ENCODE measurements at places on chromosomes 3 and 15.

DNA sequence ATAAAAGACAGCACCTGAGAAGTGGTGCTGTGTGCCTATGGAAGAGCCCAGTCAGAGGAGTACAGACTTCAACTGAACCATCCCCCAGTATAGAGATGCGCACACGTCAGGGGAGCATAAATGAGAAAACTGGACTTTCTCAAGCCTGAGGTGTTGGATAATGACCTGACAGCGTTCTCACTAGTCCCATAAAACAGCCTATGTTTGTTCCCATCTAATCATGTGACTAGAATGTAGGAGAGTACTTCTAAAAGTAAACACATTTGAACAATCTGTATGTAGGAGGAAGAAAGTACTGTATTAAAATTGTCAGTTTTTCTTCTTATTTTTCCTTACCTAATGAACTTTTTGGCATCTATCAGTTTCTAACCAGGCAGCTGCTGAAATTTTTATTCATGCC lies 498.9 kb downstream of the CNTN4 start:
- DNase-seq, result no peak

GRCh38 chr15:99511531-99511865 lies 54.3 kb upstream of the MEF2A start:
- DNase-seq, result peak; percentile 30

DNA sequence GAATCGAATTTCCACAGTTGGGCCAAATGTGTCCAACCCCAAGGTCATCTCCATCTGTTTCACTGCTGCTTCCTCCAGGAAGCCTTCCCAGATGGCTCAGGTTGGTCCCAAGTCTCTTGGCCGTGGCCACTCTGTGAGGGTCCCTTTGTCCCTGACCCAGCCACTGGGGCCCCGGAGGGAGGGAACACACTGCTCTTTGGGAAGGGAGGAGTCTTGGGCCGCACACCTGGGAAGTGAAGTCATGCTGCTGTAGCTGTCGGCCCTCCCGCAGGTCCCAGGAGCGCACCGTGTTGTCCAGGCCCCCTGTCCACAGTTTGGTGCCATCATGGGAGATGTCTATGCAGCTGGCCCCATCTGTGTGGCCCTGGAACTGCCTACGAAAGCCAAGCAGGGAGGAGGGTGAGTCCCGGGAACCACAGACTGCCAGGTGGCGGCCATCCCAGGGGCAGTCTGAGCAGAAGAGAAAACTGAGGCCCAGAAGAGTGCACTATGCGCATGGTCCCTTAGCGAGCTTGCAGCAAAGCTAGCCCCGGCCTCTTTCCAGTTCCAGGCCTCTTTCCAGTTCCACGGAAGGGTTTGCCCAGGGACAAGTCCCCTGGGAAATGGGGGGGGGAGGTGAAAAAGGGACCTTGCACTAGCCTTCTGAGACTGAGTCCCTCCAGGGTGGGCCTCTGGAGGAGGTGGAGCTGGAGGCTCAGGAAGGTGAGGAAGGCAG lies 44.6 kb downstream of the TLE3 start:
- DNase-seq, result no peak

GRCh38 chr15:60513676-60514075 lies 34.7 kb upstream of the ICE2 start:
- no peak for DNase-seq

- no peak for DNase-seq
Measured at GRCh38 chr3:54900838-54901591, 26.8 kb downstream of the LRTM1 start.

DNA sequence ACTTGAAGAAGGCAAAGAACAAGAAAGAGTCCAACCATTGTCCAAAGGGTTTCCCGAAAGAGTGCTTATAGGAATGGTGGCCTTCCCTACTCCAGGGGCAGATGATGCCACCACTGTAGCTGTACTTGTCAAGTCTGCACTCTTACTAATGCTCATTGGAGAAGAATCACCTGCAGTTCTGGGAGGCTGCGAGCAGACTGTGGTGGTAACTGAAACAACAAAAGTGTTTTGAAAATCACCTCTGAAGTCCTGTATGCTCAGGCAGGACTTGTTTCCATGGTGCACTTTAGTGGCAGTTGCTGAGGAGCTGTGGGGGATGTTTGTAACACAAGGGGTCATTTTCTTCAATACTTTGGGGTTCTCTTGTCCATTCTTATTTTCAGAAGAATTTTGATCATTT lies 36.0 kb downstream of the USF3 start:
- DNase-seq, result no peak

DNA sequence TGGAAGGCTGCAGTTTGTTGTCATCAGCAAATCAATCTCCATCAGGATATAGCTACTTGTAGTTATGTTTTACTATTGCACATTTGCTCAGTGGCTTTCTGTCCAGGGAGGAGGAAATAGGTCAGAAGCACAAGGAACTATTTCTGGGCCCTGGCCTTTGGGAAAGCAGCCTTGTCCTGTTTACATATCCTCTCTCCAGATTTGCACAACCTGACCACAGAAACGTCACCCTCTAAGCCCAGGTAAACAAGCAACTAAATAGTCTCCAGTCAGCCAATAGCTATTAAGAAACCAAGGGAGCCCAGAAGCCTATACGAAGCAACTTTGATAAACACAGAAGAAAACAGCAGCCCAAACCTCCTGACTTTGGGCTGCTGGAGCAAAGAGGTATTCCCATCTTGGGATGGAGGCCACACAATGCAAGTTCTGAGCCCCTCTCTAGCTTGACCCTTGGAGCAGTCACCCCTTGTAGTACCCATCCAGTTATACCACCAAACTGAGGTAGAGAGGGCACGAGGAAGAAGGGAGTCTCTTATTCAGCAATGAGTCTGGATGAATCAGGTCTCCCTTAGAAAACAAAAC lies 2.3 kb upstream of the FEM1B start:
- DNase-seq, result no peak

GRCh38 chr3:98587654-98588053 lies 5.8 kb downstream of the CPOX start:
- no peak for DNase-seq

- no peak for DNase-seq
Measured at GRCh38 chr3:187951452-187952190, 202.3 kb upstream of the LPP start.

- DNase-seq, result no peak
Measured at GRCh38 chr3:112627419-112627818, 13.5 kb downstream of the CCDC80 start.

DNA sequence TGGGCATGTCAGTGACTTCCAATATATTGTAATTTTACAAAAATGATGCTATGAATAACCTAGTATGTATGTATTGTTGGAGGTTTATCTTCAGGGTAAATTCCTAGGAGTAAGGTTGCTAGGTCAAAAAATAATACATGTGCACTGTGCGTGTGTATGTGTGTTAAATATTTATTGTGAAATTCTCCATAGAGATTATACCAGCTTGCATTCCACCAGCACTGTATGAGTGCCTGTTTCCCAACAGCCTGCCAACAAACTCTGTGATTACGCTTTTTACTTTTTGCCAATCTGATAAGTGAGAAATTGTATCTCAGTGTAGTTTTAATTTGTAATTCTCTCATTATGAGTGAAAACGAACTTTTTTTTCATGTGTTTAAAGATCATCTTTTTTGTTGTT lies 12.6 kb upstream of the IGF2BP2 start:
- peak; percentile 32 for DNase-seq

GRCh38 chr3:165194511-165195240 lies 1.5 kb downstream of the SLITRK3 start:
- no peak for DNase-seq

GRCh38 chr15:38455092-38455491 lies 1.2 kb downstream of the FAM98B start:
- DNase-seq, result no peak

DNA sequence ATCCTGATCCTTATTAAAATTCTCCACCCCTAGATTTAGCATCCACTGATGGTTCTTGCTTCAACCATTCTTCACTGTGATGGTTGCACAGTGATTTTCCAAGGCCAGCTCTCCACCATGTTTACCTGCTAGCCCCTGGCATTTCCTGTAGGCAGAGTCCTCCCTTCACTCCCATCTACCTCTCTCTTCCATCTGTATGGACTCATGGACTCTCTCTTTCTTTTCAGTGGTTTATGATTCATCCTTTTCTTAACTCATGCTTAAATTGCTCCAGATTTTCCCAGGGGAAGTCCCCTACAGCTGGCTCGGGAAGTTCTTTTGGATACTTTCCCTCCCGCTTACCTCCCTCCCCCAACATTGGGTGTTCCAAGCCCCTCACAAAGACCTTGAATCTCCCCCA lies 18.7 kb downstream of the TGM4 start:
- DNase-seq, result no peak

DNA sequence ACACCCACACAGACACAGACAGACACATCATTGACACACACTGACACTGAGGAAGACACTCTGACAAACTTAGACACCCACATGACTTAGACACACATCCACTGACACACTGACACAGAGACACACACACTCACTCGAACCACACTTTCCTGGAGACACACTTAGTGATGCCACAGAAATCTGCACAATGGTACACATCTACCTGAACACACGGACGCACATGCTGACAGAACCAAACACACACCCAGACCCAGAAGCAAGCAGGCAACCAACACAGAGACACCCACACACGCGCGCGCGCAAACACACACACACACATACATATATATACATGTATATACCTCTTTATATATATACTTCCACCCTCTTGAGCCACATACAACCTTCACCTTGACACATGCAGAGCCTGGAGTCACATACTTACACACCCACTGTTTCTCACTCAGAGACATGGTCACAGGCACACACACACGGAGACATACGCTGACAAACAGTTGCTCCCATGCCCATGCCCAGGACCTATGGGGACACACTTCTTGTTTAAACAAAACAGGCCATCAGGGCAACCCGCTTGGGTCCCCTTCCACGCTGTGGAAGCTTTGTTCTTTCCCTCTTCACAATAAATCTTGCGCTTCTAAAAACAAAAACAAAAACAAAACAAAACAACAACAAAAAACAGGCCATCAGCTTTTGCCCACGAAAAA lies 913 bp upstream of the SCN5A start:
- DNase-seq, result no peak

DNA sequence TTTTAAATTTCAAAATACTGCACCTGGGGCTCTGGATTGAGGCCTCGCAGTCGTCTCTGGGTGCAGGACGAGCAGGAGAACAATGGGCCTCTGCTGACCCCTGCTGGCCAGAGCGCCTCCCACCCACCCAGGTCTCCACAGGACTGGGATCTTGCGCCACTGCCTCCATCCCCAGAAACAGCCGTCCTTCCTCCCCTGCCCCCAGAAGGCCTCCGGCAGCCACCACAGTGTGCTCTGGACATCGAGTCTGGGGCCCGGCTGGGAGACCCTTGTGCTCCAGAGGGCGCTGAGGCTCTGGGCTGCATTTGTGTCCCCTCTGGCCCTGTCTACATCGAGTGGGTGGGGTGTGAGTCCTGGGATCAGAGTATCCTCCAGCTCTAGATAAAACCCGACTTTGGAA lies 6.7 kb upstream of the ACSBG1 start:
- no peak for DNase-seq

DNA sequence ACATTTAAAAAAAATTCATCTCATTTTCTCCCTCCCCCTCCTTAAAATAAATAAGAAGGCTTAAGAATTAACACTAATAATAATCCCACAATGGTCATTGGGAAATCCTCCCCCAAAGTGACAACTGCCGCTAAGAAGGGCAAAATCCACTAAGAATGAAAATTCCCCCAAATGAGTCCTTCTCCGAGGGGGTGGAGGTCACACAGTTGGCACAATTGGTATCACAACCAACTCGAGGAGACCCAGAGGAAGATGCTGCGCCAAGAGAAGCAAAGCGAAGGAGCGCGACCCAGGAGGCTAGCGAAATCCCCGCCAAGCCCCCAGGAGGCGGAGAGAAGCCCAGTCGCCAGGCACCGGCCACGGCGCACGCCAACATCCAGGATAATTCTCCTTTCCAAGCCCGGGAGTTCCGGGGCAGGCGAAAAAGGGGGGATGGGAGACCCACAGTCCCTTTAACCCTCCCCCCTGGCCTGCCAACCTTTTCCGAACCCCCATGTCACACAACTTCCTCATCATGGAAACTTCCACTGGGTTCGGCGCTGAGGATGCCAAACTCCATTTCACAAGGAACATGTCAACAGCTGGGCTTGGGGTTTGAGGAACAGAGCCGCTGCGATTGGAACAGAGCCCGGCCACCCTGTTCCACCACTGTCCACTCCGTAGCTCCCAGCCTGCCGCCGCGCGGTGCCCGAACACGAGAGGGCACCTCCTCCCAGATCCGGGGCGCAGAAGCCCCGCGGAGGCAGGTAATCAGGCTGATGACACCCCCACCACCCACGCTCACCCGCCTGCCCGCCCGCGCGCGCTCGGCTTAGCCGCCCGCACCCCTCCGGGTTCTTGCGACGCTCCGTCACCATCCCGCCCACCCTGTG lies 668 bp downstream of the THRB start:
- DNase-seq, result no peak

DNA sequence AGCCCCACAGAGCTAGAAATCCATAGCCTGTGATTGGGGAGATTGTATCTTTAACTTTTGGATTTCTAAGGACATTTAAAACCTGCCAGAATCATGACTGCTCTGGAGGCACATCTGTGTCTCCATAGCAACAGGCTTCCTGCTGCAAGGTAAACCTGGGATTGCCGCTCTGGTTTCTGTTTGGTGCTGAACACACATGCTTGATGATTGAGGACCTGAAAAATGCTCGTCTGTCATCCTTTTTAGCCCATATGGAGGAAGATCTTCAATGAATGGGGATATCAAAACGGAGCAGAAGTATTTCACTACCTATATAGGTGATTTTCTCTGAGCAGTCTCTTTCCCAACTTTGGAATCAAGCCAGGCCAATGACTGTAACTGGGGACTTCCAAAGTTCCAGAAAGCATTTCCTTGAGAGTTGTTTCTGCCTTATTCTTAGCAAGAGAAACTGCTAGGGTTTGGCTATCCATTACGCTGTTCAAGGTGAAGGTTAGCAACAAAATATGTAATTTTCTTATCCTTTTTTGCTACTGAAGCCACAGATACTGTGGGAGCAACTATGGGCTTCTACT lies 96.5 kb upstream of the TNIK start:
- no peak for DNase-seq

- DNase-seq, result no peak
Measured at GRCh38 chr15:39939487-39940452, 5.9 kb downstream of the EIF2AK4 start.

DNA sequence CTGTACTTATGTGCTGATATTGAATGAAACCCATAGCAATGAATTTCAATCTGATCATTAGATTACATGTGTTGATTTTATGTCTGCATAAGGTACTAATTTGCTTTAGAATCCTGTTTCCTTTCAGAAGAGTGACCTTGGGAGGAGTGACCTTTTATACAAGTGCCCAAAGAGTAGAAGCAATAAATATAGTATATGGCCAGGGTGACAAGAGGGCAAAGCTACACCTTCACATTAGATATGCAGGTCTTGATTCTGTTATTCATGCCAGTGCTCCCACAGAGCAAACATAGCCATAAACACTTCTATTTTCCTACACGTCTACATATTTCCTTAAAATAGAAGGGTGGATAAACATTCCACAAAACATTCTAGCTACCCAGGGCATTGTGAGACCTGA lies 158.2 kb upstream of the RAP2B start:
- no peak for DNase-seq

All from retinal pigment epithelial cell (primary cell).